ENCODE measurements at places on chromosomes 11 and 22.

- no peak for DNase-seq
Observed at GRCh38 chr22:35805466-35805865, 87.8 kb downstream of the APOL5 start.

DNA sequence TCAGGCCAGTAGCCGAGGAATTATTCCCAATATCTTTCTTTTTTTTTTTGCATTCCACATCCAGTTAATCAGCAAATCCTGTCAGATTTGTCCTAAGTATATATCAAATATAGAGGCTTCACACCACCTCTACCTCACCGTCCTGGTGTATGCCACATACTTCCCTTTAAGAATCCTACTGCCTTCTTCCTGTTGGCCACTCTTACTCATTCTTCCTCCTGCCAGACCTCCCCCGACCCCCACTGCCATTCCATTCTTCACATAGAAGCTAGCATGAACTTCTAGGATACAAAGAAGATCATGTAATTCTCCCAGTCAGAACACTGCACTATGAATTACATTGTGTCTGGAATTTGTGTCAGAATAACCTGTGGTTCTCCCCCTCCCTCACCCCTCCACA lies 89.5 kb downstream of the TRIM44 start:
- DNase-seq = no peak

DNA sequence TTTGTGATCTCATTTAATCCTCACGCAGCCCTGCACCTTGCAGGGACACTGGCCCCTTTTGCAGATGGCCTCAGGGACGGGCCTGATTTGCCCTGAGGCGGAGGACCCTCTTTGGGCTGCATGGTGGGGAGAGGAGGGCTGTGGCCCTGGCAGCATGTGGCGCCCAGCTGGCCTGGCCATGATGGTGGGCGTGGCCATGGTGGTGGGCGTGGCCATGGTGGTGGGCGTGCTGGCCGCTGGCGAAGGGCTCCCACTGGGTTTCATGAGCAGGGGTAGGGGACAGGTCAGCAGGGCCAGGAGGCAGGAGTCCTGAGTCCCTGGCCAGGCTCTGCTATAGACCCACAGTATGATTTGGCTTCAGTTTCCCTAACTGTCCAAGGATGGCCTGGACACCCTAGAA lies 13.1 kb downstream of the WNT11 start:
- DNase-seq = no peak

GRCh38 chr22:33923660-33924246 lies 3.5 kb upstream of the LARGE1 start:
- DNase-seq = no peak

- DNase-seq = no peak
Observed at GRCh38 chr11:45212566-45213315, 66.3 kb downstream of the PRDM11 start.

GRCh38 chr22:17890892-17891291 lies 116.6 kb upstream of the BID start:
- DNase-seq = no peak

GRCh38 chr11:132456751-132457328 lies 1075.5 kb downstream of the OPCML start:
- no peak for DNase-seq

GRCh38 chr11:21414953-21415352 lies 745.6 kb downstream of the NELL1 start:
- no peak for DNase-seq

- no peak for DNase-seq
Observed at GRCh38 chr11:35190804-35191348, 51.9 kb downstream of the CD44 start.

DNA sequence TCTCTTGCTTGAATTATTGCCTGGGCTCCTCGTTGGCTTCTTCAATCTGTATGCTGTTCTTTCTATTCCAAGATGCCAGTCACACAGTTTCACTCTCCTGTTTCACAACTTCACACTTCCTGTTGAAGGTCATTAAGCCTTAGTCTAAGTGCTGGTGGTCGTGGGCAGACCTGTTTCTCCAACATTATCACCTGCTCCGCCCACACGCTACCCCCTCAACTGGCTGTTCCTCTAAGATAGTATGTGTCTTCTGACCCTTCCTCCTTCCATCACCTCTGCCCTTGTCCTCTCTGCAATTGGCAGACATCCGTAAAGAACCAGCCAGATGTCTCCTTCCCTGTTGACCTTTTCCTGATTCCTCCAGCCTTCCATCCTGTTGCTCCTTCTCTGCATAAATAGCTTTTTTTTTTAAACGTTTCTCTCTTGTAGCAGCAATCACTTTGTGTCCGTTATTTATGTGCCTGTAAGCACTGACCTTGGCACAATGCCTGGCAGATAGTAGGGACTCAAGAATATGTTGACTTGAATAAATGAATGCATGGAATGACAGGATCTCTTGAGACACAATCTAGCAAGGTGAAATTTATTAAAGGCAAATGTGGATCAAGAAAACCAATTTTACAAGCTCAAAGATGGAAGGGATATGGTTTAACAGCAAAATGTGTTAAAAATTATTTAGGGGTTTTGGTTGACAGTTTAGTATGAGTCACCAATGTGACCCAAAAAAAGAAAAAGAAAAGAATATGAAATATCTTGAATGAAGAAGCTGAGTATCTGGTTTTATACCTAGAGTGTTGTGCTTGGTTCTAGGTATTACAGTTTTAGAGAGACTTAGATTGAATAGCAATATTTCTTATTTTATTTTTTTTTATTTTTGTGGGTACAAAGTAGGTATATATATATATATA lies 12.6 kb downstream of the DIXDC1 start:
- DNase-seq = no peak

GRCh38 chr11:76706667-76707066 lies 36.1 kb upstream of the LRRC32 start:
- DNase-seq = no peak

DNA sequence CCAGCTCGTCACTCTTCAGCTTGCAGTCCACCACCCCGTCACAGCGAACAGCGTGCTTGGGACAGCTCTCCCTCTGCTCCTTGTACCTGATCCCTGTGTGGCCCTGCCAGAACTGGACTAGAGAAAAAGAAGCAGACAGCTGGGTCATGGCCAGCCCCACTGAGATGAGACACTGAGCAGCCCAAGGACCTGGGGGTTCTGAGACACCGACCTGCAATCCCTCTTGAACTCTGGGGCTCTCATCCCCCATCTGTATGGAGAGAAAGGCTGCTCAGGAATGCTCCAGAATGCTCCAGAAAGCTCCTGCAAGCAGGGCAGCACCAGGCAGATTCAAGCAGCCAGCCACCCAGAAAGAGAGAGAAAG lies 14.8 kb downstream of the TMPRSS13 start:
- no peak for DNase-seq

- DNase-seq = no peak
Observed at GRCh38 chr11:112861356-112861755, 99.9 kb upstream of the NCAM1 start.

GRCh38 chr11:75600356-75600755 lies 38.3 kb downstream of the SERPINH1 start:
- no peak for DNase-seq

GRCh38 chr11:129644326-129644725 lies 171.3 kb upstream of the TMEM45B start:
- DNase-seq = no peak

- no peak for DNase-seq
Observed at GRCh38 chr11:121958323-121958970, 157.6 kb downstream of the BLID start.

GRCh38 chr11:65616575-65617001 lies 1.0 kb downstream of the PCNX3 start:
- DNase-seq = no peak

- no peak for DNase-seq
Observed at GRCh38 chr11:10823152-10823579, 14.4 kb upstream of the EIF4G2 start.
